Left cardiac atrium (tissue), 4 donors: ENCODE measurements at places on chromosomes 5 and 9.
A peak's percentile ranks its signal among the peaks of the same experiment; 100 is the strongest.

GRCh38 chr5:32443145-32443540 is 1.4 kb downstream of the ZFR start:
- DNase-seq, result no peak

- DNase-seq, result peak; percentile 37
These were observed 133.6 kb downstream of the NFIB start for GRCh38 chr9:14180093-14180959.

DNA sequence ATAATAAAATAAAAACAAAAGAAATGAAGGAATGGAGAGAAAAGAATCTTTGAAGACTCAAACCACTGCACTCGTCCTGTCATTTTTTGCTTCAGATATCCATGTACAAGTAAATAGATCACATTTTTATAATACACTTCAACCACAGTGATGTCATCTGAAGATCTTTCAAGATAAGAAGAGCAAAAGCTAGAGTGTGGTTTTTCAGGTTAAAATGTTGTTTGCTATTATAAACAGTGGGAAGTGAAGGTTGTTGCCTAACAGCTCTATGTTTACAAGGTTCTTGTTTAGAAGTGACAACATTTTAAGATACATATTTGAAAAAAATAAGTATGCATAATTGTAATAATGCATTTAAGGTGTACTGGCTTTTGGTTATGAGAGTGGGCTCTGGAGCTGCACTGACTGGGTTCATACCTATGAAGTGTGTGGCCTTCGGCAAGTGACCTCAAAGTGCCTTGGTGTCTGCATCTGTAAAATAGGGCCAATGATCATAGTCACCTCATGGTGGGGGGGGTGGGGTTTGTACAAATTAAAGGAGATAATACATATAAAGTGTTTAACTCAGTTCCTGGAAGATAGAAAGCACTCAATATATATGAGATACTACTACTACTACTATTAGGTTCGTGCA is 45.5 kb upstream of the IL7R start:
- no peak for DNase-seq

GRCh38 chr5:121780406-121780805 is 71.3 kb upstream of the FTMT start:
- DNase-seq, result no peak

DNA sequence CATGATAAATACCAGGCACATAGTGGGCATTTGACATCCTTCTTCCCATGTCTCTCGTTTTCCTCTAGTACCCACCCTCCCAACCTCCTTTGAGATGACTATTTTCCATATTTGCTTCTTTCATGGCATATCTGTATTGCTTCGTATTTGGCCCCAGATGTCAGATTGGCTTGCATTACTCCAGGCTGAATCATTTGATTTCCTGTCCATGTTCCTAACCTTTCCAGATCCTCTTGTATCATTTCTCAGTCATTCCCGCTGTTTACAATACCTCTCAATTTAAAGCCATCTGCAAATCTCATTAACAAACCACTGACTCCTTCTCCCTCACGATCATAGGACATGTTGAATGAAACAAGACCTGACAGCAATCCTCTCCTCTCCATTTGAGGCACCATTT is 19.9 kb downstream of the MTX3 start:
- DNase-seq, result no peak

DNA sequence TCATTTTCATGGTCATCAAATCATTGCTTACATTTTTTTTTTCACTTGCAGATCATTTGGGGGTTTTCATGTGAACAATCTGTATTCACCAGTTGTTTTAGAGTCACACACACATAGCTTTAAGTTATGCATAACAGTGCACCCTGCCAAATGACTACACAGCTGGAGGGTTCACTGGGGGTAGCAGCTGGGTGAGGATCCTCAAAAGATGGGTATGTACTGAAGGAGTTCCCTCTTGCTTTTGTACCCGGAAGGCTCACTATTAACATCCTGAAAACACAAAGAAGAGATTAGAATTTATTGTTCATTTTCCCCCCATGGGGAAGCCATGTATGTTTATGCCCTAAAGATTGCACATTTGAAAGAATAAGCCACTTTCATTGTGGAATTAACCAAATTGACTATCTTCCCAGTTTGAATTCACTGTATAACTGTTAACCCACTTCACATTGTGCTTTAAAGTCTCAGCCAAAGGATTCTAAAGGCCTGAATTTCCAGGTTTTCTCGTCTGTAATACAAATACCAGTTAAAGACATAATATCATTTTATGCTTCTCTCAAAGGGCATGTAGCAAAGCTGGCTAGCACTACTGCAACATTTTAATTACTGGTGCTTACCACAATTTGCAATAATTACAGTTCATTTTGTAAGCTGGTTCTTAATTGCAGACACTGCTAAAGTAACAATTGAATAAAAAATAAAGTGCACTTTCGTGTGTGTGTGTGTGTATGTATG is 466.4 kb upstream of the MEF2C start:
- DNase-seq, result no peak

- DNase-seq, result no peak
These were observed 2365.9 kb downstream of the MAT2B start for GRCh38 chr5:165871291-165871690.

DNA sequence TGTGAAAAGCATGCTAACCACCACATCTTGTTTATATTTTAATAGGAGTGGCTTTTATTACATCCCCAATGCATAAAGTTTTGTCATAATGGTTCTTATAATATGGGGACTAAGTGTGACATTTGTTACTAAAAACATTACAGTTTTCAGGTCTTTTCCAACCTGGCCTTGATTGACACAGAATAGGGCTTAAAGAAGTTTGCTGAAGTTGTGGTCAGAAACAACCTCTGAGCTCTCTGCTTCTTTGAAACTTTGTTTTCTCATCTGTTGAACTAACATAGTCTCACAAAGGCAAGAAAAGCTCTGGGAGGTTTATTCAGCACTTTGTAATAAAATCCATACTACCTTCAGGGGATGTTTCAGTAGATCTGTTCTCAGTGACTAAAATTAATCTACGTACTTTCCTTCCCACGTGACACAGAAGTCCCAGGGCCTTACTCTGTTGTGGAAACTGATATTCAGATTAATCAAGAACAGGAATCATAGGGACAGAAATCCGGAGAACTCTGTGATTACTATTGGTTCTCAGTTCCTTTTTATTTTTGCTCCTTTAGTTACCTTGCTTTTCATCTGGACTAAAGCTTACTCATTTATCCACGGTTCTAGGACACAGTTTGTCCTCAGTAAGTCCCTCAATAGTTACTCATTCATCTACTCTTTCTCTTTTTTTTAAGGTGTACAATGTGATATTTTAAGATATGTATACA is 289.0 kb upstream of the EFNA5 start:
- DNase-seq, result no peak

GRCh38 chr9:94178927-94179326 is 80.2 kb upstream of the ZNF169 start:
- DNase-seq, result no peak

DNA sequence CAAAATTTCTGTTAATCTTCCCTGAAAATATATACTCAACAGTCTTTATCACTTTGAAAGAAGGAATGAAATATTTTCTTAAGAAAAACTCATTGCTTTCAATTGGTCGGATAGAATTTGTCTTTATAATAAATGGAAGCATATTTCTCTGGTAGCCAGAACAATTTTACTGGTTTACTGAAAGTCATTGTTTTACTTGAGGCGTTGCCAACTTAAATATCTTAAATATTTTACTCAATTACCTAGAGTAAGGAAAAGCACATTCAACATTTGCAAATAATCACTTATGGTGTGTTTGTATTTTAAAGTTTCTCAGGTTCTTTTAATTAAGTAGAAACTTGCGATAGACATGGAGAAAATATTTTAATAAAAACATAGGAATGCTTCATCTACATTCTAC is 1181.7 kb downstream of the EFNA5 start:
- no peak for DNase-seq

- no peak for DNase-seq
These were observed 71.2 kb upstream of the TBC1D2 start for GRCh38 chr9:98326459-98327248.

- DNase-seq, result peak; percentile 61
These were observed 74.5 kb upstream of the BARHL1 start for GRCh38 chr9:132507670-132508469.

- no peak for DNase-seq
These were observed 2.5 kb downstream of the DOK3 start for GRCh38 chr5:177507165-177507564.

DNA sequence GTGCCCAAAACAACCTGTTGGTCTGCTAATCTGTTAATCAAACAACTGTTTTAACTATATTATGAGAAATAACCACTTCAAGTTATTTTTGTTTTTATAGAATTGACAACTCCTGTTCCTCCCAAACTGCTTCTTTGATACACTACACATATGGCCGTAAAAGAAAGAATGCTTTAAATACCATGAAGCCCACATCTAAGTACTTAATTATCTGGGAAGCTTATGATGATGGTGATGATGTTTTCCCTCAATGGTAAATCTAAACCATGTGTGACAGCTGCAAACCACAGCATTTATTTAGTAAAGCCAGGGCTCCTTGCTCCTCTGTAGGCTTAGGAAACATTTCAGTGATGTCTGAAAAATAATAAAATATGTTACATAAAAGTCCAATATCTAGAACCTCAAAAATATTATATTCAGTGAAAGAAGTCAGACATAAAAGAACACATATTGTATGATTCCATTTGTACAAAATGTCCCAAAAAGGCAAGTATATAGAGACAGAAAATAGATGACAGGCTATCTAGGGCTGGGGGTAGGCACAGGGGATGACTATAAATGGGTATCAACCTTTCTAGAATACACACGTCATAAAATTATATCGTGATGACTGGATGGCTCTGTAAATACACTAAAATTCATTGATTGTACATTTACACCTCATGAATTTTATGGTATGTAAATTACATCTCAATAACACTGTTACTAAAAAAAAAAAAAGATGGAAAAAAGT is 154.1 kb downstream of the EFNA5 start:
- no peak for DNase-seq

- no peak for DNase-seq
These were observed 19.3 kb upstream of the CARTPT start for GRCh38 chr5:71699751-71700150.

GRCh38 chr9:109715344-109715743 is 64.7 kb upstream of the PALM2AKAP2 start:
- no peak for DNase-seq

DNA sequence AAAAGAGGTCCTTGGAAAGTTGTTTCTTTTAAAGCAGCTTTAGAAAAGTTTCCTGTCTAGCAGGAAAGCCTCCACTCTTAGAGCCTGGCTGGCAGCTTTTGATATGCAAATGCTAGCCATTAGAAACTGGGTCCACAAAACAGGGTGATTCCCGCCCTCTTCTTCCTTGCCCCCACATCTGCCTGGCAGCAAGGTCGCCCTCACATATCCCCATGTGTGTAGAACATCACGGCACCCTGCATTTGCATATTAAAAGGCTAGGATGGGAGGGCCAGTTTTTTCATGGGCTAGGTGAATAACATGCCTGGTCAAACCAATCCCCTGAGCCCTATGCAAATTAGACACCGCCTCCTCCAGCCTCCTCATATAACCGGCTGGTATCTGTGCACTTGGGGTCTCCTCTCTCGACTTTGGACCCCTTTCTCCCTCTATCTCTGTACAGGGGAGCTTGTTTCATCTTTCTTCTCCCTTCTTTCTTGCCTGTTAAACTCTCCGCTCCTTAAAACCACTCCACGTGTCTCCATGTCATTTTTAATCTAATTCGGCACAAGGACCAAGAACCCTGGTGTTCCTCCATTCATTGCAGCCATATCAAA is 426.8 kb upstream of the CTNND2 start:
- no peak for DNase-seq

- DNase-seq, result no peak
These were observed 175.8 kb upstream of the ATP10B start for GRCh38 chr5:161027763-161028162.

- no peak for DNase-seq
These were observed 458.4 kb downstream of the KDM4C start for GRCh38 chr9:7216004-7216841.

DNA sequence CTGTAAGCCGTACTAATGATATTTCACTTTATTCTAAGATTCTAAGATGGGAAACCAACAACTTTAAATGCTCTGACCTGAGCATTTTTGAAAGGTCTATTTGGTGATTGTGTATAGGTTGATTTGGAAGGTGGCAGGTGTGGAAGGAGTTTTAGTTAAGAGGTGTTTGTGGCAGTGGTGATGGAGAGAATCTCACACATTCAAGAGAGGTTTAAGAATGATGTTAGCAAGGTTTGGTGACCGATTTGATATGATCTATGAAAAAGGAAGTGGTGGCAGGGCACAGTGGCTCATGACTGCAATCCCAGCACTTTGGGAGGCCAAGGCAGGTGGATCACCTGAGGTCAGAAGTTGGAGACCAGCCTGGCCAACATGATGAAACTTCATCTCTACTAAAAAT is 319.2 kb upstream of the CD180 start:
- no peak for DNase-seq

- no peak for DNase-seq
These were observed 25.6 kb downstream of the POU5F2 start for GRCh38 chr5:93715761-93716160.

GRCh38 chr9:16959391-16959790 is 88.9 kb upstream of the BNC2 start:
- no peak for DNase-seq

- DNase-seq, result no peak
These were observed 10.0 kb upstream of the LECT2 start for GRCh38 chr5:135964670-135965320.

DNA sequence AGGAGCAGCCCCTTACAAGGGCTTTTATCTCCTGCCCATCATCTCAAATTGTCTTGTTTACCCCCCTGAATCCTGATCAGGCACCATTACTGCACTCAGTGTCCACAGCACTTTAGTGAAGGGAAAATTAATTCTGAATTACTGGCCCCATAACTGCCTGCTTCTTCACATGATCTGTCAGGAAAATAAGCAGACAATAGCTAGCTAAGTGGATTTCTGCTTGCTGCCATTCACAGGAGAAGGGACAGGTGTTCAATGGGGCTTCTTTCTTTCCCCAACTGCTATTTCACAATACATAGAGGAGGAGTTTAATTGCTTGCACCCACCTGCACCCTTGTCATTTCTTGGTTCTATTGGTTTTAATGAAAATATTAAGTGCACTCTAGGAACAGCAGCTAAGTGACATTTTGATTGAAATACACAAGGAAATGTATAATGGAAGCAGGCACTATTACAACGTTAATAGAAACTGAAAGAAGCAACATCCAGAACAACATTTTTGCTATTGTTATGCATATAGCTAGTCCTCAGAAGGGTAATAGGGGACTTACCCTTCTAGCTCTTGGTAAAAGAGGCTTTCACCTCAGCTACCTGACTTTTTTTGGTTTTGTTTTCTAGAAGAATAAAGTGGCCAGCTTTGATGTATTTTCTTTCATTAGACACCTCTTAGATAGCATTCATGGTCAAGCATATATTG is 599.3 kb upstream of the TLE4 start:
- no peak for DNase-seq

- no peak for DNase-seq
These were observed 220.9 kb downstream of the GADD45G start for GRCh38 chr9:89825669-89826068.

- no peak for DNase-seq
These were observed 97.3 kb downstream of the SIL1 start for GRCh38 chr5:139100825-139101224.
